Activated gamma-delta T cell treated with Interleukin-2 at 50 U/mL for 16 hours (primary cell): ENCODE measurements at places on chromosomes 4 and X.

DNA sequence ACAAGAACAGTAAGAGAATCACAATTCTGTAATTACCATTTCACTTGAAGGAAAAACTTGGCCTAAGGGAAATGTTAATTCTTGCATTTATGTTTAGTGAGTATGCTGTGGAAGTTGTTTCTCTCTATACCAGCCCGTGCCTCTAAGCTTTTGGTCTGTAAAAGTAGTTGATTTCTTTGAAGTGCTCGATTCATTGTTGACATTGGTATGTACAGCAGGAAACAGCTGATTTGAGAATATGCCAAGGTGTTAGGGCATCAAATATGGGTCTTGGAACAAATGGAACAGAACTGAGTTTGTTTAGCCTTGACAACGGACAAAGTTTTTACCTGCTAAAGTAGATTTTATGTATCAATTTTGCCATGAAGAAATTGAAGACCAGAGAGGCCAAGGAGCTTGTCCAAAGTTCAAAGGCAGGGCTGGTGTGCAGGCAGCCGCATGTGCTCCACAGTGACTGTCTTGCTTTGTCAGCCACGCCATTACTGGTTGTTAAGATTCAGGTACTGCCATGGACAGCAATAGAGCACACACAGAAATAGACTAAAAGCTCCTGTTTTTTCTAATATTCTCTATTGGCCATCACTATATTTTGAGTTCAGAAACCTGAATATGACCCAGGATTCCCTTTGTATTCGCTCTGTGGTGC, 75.5 kb upstream of the TLR3 start:
- no peak for DNase-seq

DNA sequence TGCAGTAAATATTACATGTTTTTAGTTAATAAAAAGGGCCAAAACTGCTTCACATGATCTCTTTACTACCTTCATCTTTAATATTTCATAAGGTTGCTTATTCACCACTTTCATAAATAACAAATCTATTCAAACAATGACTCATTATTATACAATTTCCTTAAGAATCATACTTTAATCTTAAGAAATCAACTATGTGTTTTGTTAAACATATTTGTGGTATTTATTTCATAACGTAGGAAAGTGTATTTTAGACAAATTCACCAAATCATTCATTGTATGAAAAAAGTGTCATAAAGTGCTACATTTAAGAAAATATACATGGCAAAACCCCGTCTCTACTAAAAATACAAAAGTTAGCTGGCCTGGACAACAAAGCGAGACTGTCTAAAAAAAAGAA, 150.5 kb upstream of the RXFP1 start:
- DNase-seq, result no peak

- no peak for DNase-seq
Observed at GRCh38 chrX:118780911-118781310, 42.7 kb upstream of the ZCCHC12 start.

- DNase-seq, result no peak
Observed at GRCh38 chr4:2434420-2434819, 15.7 kb downstream of the CFAP99 start.

GRCh38 chrX:118345045-118345463, 852 bp upstream of the WDR44 start:
- no peak for DNase-seq

DNA sequence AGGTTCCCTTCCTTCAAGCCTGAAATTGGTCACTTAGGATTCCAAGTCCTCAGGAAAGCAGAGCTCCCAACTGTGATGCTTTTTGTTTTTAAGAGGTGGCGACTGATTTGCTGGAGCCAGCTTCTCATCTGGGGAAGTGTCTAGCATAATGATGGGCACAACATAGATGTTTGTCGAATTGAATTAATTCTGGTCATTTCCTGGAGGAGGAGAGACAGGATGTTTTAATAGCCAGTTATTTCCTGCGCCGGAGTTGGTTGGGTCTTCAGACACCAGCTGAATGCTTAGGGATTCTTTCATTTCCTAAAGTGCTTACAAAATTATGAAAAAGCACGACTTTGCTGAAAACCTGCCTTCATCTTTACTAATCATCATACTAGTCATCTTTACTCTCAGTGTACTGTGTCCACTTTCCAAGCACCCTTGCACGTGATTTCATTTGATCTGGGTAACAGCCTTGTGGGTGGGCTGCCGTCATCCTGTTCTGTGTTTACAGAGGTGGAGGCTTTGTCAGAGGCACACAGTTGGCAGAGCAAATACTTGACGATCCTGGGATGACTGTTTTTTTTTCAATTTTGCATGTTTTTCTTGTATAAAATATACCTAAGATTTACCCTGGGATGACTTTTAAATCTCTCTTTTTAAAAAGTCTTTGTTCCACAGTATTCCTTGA, 49.5 kb downstream of the RGS12 start:
- DNase-seq, result peak; percentile 23

- DNase-seq, result no peak
Observed at GRCh38 chrX:69522052-69522451, 17.9 kb downstream of the NALF2 start.

DNA sequence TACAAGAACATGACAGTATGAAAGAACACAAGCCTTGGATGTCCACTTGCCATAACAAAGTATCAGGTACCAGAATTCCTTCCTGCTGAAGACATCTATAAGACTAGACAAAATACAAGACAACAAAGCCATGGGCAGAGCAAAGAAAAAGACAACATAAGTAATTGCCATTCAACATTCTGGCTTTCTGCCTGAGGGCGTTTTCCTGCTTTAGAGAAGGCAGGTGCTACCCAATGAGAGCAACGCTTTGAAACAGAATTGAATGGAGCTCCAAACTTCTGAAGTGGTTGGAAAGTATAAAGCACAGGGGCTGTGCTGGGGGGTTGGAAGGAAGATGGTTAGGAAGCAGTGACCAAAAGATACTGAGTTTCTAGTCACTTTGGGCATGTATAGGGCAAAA, 30.1 kb downstream of the PDE5A start:
- no peak for DNase-seq

DNA sequence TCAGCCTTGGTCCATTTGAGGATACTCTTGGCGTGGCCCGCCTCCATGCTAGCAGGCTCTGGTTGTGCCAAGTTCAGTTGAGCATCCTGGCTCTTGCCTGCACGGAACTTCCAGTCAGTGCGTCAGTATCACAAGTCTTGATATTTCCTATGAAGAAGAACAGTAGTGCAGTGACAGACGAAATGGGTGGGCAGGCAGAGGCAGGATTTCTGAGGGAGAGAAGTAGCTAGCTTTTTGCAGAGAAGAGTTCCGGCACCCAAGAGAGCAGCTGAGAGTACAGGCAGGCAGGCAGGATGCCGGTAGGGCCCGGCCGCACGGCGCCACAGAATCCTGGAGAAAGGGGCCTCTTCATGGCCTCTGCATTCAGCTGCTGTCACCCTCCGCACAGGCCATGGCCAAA, 56.1 kb upstream of the MSANTD1 start:
- DNase-seq, result no peak

DNA sequence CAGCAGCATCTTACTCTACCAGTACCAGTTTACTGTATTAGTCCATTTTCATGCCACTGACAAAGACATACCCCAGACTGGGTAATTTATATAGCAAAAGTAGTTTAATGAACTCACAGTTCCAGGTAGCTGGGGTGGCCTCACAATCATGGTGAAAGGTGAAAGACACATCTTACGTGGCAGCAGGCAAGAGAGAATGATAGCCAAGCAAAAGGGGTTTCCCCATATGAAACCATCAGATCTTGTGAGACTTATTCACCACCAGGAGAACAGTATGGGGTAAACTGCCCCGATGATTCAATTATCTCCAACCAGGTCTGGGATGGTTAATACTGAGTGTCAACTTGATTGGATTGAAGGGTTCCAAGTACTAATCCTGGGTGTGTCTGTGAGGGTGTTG, 69.3 kb downstream of the YIPF6 start:
- DNase-seq, result no peak

- no peak for DNase-seq
Observed at GRCh38 chrX:18210470-18210869, 10.2 kb downstream of the BEND2 start.

DNA sequence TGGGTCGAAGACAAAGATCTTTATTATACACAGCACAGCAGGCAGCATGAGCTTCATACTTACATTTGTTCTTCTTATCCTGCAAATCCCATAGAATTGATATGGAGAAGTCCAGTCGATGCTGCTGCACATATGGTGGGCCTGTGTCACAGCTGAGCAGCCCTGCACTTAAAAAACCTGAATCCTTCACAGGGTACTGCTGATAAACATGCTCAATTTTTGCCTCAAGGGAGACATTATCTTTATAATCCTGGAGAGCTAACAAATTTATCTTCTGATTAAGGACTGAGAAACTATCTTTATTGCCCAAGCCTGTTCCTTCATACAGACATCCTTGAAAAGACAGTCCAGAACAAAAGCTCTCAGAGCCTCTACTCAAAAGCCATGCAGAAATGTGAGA, 434.4 kb upstream of the FAM47C start:
- no peak for DNase-seq

GRCh38 chr4:110108960-110109359, 89.5 kb downstream of the ELOVL6 start:
- DNase-seq, result no peak

DNA sequence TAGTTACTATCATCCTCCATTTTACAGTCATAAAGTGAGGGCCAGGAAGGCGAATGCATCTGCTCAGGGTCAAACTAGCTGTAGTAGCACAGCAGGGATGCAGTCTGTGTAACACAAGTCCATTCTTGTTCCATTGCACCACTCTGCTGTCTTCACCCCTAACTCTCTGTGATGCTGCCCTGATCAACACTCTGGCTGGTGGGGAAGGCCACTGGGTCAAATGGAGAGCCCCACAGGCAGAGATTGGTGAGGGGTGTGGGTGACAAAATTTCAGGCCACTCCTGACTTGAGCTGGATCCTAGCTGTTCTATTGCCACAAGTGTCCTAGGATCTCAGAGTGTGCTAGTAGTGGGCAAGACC, 136.5 kb downstream of the PJA1 start:
- no peak for DNase-seq

DNA sequence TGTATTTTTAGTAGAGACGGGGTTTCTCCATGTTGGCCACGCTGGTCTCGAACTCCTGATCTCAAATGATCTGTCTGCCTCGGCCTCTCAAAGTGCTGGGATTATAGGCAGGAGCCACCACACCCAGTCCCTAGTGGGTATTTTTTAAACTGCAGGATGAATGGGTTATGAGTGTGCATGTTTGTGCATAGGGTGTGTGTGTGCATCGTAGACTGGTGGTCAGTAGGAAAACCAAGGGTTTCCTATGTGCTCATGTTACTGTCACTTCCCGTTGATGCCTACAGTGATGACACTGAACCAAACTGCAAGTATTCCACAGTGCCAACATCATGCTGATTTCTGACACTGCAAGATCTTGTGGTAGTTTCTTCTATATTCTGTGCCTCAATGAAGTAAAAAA, 41.1 kb downstream of the DDIT4L start:
- no peak for DNase-seq

- no peak for DNase-seq
Observed at GRCh38 chrX:48045410-48046311, 25.8 kb downstream of the ZNF630 start.

DNA sequence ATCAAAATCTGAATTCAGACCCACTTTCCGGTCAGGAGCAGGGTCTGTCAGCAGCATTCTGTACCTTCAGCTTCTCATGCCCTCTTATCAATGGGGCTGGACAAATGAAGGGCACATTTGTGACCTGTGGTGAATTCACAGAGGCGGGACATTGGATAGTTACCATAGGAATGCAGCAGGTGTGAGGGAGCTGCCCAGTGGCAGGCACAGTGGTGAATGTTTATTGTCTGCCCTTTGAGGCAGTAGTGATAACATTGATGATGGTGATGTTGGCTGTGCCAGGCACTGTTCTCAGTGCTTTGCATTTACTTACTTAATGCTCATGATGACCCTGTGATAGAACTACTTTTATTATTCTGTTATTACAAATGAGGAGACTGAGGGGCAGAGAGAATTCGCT, 101.2 kb upstream of the KIT start:
- DNase-seq, result no peak

DNA sequence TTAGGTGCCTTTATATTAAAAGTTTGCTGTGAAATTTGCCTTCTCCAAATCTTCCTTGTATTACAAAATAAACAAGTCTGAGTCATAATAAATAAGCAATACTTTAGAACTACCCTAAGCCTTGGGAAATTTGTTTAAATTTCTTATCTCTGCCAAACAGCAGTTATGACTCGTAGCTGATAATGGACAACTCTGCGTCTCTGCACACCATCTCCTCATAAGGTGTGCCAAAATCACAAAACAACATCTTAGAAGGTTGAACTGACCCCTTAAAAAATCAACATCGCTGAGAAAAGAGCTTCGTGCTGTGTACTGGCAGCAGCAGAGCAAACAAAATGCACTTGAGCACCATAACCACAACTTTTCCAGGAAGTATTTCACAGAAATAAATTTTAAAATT, 22.0 kb downstream of the OR13H1 start:
- DNase-seq, result no peak

DNA sequence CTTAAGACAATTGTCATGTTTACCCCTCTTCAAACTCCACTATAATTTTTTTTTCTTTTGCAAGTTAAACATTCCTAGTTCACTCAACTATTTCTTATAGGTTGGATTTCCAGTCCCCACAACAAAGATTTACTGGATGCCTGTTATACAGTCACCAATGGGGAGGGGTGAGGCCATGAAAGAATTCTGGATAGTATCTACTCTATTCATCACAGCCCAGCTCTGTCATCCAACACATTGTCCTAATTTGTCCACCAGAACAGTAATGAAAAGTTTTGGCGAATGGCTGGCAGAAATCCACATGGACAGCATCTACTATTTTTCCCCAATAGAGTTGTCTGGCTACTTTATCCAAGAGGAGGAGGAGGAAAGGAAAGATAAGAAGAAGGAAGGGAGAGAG, 192.7 kb upstream of the S100G start:
- no peak for DNase-seq

DNA sequence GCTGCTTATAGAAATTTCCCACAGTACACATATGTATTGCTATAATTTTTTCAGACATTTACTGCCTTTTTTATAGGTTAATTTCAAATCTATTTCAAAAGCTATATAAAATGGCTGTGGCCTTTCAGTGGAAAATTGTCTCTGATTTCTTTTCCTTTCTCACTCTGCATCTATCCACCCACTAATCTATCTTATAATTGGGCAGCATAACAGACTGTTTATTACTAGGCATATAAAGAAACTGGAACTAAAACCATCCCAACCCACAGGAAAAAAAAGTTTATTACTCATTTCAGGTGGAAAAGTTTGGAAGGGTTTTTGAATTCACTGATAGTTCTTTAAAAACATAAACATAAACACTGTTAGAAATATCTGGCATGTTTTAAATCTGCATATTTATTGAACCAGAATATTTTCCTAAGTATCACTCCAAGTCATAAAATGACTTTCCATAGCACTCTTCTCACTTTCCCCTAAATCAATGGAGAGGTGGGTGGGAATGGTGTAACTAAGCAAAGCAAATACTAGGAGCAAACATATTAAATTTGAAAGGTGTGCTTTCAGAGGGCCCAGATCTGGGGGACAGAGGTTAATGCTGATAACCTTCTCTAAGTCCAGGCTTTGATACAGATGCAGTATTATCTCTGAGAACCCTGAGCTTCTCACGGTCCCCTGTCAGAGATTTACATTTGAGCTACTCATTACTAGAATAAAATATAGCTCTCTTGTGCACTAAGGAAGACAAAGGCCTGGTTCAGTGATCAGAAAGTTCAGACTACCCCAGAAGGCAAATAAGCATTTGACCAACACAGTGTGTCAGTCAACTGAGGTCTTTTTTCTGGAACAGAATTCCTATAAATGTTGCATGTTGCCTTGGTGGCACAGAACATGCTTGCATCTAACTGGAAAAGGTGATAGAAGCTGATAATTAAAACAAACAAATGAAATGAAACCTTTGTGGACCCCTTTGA, 328.3 kb downstream of the UNC5C start:
- no peak for DNase-seq

GRCh38 chrX:22325096-22325495, 52.4 kb downstream of the CBLL2 start:
- DNase-seq, result no peak
